ENCODE measurements at places on chromosomes 1 and 21.
A peak's percentile ranks its signal among the peaks of the same experiment; 100 is the strongest.

DNA sequence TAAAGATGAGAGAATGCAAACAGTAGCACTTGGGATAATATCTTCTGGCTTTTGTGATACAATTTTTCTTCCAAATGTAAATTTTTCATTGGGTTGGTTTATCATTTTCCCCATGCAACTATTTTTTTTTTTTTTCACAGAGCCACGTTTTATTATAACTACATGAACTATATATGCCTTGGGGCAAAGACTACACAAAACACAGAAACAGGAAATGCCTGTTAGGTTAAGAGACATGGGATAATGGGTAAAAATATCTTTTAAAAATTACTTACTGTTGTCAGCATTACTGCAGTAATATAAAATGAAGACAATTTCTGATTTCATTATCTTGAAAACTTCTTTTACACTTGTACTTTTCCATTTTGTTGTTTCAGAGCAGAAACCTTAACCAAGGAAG lies 74.6 kb downstream of the DISP1 start:
- no peak for DNase-seq

GRCh38 chr1:41723786-41724185 lies 194.9 kb downstream of the HIVEP3 start:
- peak; percentile 57 for DNase-seq

DNA sequence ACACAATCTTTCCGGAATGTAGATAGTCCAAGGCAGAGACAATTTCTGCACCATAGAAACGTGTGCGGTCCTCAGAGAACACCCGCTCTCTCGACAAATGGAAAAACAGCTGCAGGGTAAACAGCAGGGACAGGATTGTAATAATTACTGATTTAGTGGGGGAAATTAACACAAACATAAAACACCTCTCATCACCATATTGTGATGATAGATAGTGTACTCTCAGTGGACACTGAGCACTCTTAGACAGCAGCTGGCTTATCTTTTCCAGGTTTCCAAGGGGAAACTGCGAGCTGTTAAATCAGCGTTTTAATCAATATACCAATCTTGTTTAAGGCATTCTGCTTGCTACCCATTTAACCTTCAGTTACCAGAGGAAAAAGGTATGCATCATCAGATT lies 277.1 kb downstream of the AKT3 start:
- DNase-seq, result no peak

DNA sequence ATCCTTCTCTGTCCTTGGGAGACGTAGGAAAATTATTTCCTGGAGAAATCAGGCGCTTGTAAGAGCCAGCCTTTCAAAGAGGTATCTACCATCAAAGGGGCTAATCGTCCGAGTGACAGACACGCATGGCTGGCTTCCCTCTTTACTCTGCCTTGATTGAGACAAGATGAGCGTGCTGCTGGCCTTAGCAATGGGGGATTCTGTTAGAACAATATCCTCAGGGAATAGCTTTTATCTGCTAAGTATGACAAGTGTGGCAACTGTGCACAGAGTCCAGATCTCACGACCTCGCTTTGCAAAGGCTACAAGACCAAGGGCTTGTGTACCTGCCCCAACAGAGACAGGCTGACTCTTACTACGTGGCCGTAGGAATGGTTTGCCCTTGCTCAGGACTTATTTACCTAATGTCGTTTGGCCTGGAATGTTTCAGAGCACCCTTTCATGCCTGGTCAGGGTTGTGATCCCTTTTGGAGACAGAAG lies 417.1 kb downstream of the KIF26B start:
- DNase-seq, result no peak

DNA sequence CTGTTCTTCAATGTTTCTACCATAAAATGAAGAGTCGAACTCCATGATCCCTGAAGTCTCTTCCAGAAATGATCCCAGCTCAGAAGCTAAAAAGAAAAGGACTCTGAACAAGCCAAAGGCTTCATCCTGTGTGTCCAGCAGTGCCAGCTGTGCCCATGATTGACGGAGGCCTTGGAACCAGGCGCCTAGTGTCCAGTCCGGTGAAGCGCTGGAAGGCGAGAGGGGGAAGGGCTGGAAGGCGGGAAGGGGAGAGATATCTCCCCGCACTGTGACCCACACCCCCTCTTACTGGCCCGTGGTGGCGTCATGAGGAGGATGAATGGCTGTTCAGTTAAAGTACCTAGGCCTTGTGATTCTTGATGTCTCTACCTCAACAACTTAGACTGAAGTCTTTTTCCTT lies 10.4 kb upstream of the PLEKHA6 start:
- DNase-seq, result no peak

- no peak for DNase-seq
Measured at GRCh38 chr1:204651843-204652421, 33.6 kb downstream of the LRRN2 start.

- no peak for DNase-seq
Measured at GRCh38 chr1:200337831-200338230, 72.0 kb downstream of the ZNF281 start.

DNA sequence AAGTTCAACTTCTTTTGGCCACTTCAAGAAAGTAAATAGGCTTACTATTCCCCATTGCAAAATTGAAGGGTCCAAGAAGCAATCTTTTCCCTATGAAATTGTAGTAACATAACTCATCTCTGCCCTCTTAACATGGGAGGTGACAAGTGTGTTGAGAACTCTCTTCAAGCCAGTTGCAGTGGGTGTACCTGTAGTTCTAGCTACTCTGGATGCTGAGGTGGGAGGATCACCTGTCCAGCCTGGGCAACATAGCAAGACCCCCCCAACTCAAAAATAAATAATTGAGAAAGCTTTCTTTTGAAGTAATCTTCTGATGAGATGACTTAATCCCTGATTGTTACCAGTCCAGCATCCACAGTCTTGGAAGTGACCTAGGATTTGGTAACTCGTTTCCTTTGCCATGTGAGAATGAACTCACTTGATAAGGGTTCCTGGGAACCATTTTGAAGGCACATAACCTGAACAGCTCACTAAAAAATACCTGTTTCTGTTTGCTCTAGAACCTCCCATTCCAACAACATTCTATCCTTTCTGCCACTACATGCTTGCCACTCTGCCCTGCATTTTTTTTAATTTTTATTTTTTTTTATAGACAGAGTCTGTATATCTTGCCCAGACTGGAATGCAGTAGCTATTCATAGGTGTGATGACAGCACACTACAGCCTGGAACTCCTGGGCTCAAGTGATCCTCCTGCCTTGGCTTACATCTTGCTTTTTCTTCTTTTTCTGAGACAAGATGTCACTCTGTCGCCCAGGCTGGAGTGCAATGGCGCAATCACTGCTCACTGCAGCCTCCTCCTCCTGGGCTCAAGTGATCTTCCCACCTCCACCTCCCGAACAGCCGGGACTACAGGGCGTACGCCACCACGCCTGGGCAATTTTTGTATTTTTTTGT lies 1.4 kb upstream of the IPO9 start:
- DNase-seq, result no peak

DNA sequence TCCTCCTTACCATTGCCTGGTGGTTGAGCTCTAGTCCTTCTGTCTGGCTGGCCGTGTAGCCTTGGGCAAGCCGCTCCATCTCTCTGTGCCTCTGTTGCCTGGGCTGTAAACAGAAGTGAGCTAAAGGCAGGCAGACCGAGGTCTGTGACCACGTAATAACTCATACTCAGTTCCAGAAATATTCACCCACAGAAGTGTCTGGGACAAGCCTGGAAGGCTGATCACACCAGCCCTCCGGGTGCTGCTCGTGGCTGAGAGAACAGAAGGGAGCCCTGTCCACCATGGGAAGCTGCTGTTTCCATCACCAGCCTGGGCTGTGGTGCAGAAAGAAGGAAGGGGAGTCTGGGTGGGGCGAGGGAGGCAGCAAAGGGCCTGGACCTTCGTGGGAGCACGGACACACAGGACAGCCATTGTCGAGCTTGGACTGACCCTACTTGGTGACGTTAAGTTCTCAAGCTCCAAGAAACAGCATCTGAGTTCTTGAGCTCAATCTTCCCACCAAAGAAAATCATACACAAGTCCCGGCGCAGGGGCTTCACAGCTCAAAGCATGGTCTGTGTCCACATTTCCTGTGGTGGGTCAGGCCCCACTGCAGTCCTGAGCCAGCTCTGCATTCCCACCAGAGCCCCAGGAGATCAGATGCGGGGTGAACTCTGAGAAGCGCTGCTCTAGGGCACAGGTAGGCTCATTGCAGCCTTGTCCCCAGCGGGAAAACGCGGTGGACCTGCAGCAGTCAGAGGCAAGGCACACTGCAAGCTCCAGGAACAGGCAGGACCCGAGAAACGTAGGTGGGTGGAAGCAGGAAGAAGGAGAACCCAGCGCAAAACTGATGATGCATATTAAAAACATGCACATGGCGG lies 61.8 kb downstream of the RUNX3 start:
- DNase-seq, result no peak

GRCh38 chr1:234956821-234957329 lies 171.8 kb downstream of the TOMM20 start:
- DNase-seq, result no peak

DNA sequence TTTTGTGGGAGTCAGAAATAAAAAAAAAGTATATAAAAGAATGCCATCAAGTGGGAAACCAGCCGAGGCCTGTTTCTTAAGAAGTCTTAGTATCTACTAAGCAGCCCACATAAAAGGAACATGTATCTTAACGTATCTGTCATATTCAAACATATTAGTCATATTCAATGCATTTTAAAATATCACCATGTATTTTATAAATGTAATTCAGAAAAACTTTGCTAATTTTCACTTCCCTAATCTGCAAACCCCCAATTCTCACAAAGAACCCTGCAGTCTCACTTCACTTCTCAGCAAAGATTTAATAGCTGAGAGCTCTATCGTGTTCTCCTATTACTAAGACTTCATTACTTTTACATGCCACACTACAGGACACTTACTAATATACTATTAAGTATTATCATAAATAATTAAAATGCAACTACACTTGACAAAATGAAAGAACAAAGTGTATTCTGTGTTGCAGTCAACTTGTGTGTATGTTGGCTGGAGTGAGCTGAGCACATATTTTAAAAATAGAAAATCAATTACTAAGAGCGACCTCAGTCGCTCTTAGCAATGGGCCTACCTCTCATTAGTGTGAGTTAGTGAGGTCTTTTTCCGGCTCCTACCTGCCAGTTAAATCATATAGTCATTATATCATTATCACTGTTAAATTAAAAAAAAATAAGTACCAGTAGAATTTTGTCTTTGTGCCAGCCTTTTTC lies 484.3 kb downstream of the LMO4 start:
- no peak for DNase-seq

DNA sequence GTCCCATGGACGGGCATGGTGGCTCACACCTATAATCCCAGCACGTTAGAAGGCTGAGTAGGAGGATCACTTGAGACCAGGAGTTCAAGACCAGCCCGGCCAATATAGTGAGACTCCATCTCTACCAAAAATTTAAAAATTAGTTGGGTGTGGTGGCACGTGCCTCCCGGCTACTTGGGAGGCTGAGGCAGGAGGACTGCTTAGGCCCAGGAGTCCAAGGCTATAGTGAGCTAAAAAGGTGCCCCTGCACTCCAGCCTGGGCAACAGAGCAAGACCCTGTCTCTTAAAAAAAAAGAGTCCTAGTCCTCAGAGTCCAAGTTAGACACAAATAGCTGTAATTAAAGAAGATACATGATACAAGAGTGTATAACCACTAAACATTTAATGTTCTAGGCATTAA lies 20.1 kb downstream of the TRIT1 start:
- no peak for DNase-seq

- no peak for DNase-seq
Measured at GRCh38 chr21:44003307-44003966, 8.7 kb upstream of the TRAPPC10 start.

DNA sequence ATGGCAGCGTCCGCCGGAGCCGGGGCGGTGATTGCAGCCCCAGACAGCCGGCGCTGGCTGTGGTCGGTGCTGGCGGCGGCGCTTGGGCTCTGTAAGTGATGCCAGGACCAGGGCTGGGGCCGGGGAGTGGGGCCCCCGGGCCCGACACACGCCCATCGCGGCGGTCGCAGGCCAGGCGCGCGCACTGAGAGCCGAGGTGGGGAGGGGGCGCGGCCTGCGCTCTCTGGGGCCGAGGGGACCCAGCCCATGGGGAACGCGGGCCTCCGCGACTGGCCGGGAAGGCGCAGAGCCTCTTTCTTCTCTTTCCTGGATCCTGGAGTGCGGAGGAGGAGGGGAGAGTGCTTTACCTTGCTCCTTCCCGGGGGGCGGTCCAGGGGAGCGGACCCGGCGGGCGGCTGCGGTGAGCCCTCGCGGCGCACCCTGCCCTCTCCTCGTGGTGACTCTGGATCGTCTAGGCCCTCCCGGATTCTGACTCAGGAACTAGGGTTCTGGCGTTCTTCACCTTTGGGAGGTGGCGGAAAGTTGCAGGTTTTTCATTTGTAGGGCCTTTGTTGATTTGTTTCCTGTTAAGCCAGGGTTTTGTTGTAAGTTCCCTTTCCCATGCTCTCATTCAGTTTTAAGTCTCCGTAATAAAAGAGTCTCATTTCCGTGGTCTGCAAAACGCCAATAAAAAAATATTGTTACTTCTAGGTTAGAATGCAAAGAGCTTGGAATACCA lies 529 bp downstream of the MPZL1 start:
- peak; percentile 19 for DNase-seq

DNA sequence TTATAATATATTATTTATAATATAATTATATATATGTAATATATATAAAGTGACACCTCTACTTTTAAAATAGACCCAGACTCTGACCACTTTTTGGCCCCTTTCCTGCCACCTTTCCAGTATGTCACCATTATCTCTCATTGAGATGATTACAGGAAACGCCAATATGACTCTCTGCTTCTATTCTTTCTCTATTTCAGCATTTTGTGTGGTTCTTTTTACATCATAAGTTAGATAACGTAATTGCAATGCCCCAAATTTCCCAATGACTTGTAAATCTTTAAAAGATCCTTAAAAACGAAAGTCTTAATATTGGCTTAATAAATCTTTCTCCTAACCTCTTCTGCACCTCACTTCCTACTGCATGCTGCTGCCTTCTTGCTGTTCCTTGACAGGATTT lies 8.1 kb upstream of the GBP5 start:
- peak; percentile 90 for DNase-seq

DNA sequence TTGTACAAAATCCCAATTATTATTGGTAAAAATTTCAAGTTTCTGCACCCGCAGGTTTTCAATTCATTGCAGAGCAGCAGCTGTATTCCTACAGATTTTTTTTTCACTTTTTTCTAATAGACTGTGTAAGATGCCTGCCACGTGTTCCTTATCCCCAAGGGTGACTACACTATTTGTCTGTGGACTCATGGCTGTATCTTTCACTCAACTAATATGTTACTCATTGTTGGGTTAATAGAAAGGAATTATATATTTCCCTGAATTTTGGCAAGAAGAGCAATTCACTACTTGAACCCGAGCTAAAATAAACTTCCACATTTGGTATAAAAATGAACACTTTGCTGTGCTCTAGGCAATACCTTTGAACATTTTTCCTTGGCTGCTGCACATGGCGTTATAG lies 158.7 kb downstream of the NCAM2 start:
- DNase-seq, result no peak

GRCh38 chr1:25030674-25031589 lies 100.9 kb upstream of the RUNX3 start:
- peak; percentile 81 for DNase-seq
